ENCODE measurements at places on chromosomes 1 and 21. TPM values are rescaled to one million over a fixed set of nuclear protein-coding genes. Genes with fewer than 3 reads are reported as not detected.

GRCh38 chr1:49854741-49855140 lies 169.0 kb downstream of the AGBL4 start:
- H3K27me3 ChIP-seq, result no peaks in the 10 kb centered on the region
- no peak overlapping the region for H3K4me3 ChIP-seq
- no peak for DNase-seq
- no peaks in the 10 kb centered on the region for H3K4me1 ChIP-seq
- no peaks in the 10 kb centered on the region for H3K36me3 ChIP-seq
- no peak overlapping the region for H3K27ac ChIP-seq

- no peaks in the 10 kb centered on the region for H3K27me3 ChIP-seq
- no peaks in the 10 kb centered on the region for H3K36me3 ChIP-seq
- no peak for DNase-seq
- no peak overlapping the region for H3K27ac ChIP-seq
- H3K4me3 ChIP-seq, result no peak overlapping the region
- no peaks in the 10 kb centered on the region for H3K4me1 ChIP-seq
These were observed 64.5 kb upstream of the CHRM3 start for GRCh38 chr1:239321877-239322276.

DNA sequence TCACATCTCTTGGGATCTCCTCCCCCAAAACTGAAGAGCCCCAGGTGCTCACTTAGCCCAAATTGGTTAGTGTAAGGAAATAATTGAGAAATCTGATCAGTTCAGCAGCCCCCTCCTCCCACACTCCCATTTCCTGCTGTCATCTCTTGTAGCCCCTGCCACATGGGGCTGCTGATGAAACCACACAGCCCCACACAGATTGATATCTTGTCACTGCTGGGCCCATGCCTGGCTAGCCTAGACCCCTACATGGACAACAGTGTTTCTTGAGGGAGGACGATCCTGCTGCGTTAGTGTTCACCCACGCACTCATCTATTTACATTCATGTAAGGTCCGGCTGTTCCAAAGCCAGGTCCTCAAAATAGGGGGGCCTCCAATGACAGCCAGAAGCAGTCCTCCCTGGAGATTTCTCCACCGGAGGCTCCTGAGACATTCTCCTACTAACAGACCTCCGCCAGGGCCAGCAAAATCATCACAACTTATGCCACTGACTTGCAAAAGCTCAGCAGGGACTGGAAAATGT lies 23.9 kb upstream of the RXRG start:
- no peaks in the 10 kb centered on the region for H3K36me3 ChIP-seq
- peaks cover 14% of the 10 kb centered on the region for H3K4me1 ChIP-seq
- H3K4me3 ChIP-seq, result no peak overlapping the region

- H3K27ac ChIP-seq, result no peak overlapping the region
- H3K4me3 ChIP-seq, result no peak overlapping the region
- no peaks in the 10 kb centered on the region for H3K4me1 ChIP-seq
- H3K27me3 ChIP-seq, result no peaks in the 10 kb centered on the region
These were observed 870.5 kb upstream of the CXADR start for GRCh38 chr21:16642353-16642752.

DNA sequence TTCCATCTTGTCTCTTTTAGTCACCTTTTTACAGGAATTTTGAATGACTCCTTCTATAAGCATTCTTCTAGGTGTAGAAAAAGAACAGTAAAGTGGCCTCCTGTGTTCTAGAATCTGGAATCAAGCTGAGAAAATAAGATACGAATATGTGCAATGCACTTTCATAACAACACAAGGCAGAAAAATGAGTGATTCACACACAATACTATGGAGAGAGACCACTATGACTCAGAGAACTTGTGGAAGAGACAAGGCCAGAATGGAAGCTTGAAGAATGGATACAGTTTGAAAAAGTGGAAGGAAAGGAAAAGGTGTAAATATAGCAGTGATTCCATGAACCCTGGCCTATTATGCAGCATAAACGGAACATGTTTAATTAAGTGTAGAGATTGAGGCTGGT lies 57.1 kb upstream of the SAMSN1 start:
- H3K4me3 ChIP-seq, result no peak overlapping the region
- H3K27me3 ChIP-seq, result no peaks in the 10 kb centered on the region
- H3K27ac ChIP-seq, result no peak overlapping the region
- no peak for DNase-seq

DNA sequence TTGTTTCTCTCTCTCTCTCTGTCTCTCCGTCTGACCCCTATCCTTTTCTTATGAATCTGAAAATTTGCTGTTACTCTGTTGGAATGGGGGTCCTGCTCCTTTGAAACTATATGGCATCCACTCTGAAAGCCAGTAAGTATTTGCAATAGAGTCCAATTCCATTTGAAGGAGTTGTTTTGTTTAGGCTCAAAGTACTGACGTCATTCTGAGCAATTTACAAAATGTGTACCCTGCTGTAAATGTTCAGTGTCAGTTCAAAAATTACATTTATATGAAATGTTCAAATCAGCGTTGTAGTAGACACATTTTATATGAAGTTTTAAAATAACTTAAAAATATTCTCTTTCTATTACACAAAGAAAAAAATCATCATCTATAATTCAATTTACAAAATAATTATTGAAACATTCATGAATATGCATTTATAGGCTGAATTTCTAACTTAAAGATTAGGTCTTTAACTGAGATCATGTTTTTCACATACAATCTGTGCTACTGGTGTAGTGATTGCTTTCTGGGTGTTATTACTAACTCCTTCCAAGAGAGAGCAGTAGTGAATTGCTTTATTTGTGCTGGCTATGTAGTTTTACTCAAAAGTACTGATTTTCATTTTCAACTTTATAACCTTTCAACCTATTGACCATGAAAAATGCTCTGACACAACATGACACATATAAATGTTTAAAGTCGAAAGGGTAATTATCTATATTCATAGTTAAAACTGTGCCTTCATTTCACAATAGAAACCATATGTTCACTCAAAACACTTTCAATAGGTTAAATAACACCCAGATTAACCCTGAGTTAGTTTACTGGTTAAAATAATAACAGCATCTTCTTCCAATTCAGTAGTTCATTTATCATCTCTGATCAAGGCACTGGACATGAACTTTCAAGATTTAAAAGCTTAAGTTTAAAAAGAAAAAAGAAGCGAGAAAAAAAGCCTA lies 253.1 kb upstream of the ADGRL4 start:
- H3K4me3 ChIP-seq, result no peak overlapping the region
- no peak for DNase-seq
- no peaks in the 10 kb centered on the region for H3K4me1 ChIP-seq
- no peak overlapping the region for H3K27ac ChIP-seq
- no peaks in the 10 kb centered on the region for H3K27me3 ChIP-seq
- no peaks in the 10 kb centered on the region for H3K36me3 ChIP-seq

- H3K27me3 ChIP-seq, result no peaks in the 10 kb centered on the region
- H3K36me3 ChIP-seq, result no peaks in the 10 kb centered on the region
These were observed 4.4 kb upstream of the KCNN3 start for GRCh38 chr1:154874465-154874864.

Gene SAMD13
- 1.0 TPM for total RNA-seq

DNA sequence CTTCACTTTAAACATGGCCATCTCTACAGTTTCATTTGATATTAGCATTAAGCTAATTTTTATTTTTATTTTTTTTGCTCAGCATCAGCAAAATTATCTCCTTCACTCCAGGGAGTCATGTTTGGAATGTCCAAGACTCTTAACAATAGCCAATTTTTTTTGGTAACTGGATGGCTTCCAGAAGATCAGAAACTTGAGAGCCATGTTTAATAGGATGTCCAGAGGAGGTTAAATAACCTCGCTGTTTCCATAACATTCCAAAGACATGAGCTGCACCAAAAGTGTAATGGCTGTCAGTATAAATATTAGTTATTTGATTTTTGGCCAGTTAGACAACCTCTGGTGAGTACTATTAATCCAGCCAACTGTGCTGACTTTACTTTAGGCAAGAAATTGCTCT lies 80.7 kb downstream of the DNTTIP2 start:
- H3K4me1 ChIP-seq, result peaks cover 11% of the 10 kb centered on the region
- H3K27ac ChIP-seq, result no peak overlapping the region
- DNase-seq, result no peak
- H3K4me3 ChIP-seq, result no peak overlapping the region
- no peaks in the 10 kb centered on the region for H3K27me3 ChIP-seq

DNA sequence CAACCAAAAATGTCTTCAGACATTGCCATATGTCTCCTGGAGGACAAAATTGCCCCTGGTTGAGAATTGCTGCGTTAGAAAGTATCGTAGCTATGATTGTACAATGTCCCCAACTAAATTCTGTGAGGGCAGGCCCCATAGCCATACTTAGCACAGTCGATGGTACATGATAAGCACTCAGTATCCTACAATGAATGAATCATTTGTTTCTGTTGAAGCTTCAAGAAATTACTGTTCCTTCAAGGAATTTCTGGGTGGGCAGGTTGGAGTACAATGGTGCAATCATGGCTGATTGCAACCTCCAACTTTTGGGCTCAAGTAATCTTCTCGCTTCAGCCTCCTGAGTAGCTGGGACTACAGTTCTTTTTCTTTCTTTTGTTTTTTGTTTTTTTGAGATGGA lies 4.7 kb downstream of the CAP1 start:
- H3K4me3 ChIP-seq, result no peak overlapping the region
- H3K4me1 ChIP-seq, result no peaks in the 10 kb centered on the region
- no peaks in the 10 kb centered on the region for H3K36me3 ChIP-seq
- DNase-seq, result no peak
- no peaks in the 10 kb centered on the region for H3K27me3 ChIP-seq

Gene DPT
- total RNA-seq, result 21.3 TPM

Gene IPO13
- total RNA-seq, result 41.1 TPM
